ENCODE measurements at places on chromosomes 2 and 18.

- no peaks in the 10 kb centered on the region for H3K36me3 ChIP-seq
- DNase-seq: no peak
- no peaks in the 10 kb centered on the region for H3K27me3 ChIP-seq
- H3K27ac ChIP-seq: no peak overlapping the region
- no peak overlapping the region for H3K4me3 ChIP-seq
- H3K4me1 ChIP-seq: no peaks in the 10 kb centered on the region
Measured at GRCh38 chr2:119251652-119252051, 28.0 kb downstream of the STEAP3 start.

- no peak for DNase-seq
- H3K4me1 ChIP-seq: no peaks in the 10 kb centered on the region
- no peak overlapping the region for H3K4me3 ChIP-seq
- H3K36me3 ChIP-seq: no peaks in the 10 kb centered on the region
- no peaks in the 10 kb centered on the region for H3K27me3 ChIP-seq
- no peak overlapping the region for H3K27ac ChIP-seq
Measured at GRCh38 chr2:150983314-150983897, 278.3 kb downstream of the RBM43 start.

- H3K27ac ChIP-seq: no peak overlapping the region
- no peaks in the 10 kb centered on the region for H3K27me3 ChIP-seq
- H3K4me3 ChIP-seq: no peak overlapping the region
Measured at GRCh38 chr2:190517468-190517867, 17.1 kb downstream of the NEMP2 start.

DNA sequence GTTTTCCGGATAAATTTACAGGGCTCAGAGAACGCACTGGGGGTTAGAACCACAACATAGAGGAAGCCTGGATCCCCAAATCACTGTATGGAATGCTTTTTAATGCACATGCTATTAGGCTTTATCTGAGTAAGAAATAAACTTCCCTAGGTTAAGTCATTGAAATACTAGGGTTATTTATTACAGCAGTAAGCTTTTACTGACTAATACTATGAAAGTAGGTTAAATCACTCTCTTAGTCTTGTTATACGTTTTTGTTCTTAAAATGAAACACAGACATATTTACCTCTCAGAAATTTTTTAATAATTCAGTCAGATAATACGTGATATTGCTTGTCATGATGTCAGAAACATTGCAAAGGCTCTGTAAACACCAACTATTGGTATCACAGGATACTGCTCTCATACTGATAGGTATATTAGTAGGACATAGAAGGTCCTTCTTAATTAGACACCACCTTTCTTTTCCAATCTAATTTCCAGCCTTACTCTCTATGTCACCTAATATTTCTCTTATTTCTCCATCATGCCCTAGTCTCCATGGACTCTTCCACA lies 162.7 kb upstream of the NYAP2 start:
- no peak overlapping the region for H3K4me3 ChIP-seq
- H3K27me3 ChIP-seq: no peaks in the 10 kb centered on the region
- DNase-seq: no peak
- H3K4me1 ChIP-seq: no peaks in the 10 kb centered on the region
- H3K27ac ChIP-seq: no peak overlapping the region
- H3K36me3 ChIP-seq: no peaks in the 10 kb centered on the region

DNA sequence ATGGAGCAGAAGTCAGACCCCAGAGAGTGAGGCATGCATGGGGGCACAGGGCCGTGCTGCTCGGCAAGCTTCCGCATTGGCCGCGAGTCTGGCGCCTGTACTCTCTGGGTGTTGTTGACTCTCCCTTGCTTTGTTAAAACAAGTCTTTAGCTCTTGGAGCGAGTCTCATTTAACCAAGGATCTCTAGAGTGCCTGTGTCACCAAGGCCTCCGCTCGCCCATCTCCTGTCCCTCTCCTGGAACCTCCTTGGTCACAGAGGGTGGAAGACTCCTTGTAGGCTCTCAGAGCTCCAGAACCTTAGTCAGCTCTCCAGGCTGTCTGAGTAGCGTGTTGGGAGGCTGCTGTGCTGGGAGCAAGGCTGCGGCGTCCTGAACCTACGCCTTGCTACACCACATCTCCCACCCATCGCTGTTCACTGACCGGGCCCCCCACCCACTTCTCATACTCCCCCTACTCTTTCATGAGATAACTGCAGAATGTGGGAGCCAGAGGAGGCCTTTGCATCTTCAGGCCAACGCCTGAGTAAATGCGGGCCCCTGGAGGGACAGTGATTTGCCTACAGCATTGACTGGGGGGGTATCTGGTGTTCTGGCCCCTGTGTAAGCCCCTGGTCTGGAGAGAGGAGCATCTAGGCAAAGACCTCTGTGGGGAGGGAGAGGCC lies 66.1 kb downstream of the CIB4 start:
- no peaks in the 10 kb centered on the region for H3K36me3 ChIP-seq
- no peaks in the 10 kb centered on the region for H3K4me1 ChIP-seq
- no peak overlapping the region for H3K27ac ChIP-seq
- H3K27me3 ChIP-seq: no peaks in the 10 kb centered on the region

DNA sequence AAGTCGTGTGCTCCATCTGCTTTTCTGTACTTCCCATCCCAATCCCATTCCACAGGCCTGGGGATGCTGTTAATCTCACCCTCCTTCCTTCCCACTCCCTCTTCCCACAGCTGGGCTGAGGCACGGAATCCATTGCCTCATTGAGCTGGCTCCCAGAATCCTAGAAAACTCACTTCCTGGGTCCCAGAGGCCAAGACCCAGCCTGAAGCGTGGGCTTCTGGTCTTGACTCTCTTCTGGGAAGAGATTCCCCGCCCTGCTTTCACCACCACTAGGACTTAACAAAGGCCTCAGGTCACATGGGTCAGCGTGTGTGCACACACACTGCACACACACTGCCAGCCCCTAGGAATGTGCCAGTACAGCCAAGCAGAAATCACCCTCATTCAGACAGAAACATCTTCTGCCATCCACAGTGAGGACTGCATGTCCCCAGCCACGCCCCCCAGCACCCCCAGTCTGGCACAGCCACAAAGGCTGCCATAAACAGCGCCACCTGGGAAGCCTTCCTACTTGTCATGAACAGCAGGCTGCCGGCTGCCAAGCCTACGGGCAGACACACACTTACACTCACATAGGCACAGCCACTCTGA lies 165.8 kb downstream of the TNS1 start:
- H3K27ac ChIP-seq: no peak overlapping the region
- H3K36me3 ChIP-seq: no peaks in the 10 kb centered on the region
- no peak for DNase-seq
- H3K27me3 ChIP-seq: no peaks in the 10 kb centered on the region
- no peak overlapping the region for H3K4me3 ChIP-seq

DNA sequence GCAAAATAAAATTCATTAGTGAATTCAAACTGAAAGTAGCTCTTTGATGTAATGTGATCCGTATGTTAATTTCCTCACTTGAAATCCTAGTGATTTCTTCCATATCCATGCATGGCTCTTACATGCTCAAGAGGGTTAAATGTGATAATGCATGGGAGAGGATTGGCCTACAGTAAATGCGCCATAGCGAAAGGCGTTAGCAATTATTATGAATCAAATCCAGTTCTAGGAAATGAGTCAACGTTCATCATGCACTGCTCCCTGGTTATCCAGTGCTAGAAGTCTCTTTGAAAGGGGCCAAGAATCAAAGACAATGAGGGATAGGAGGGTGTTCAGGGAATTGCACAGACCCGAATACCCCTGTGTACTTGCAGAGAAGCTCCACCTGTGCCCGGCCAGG lies 101.4 kb upstream of the RASGRP3 start:
- DNase-seq: no peak

- no peak overlapping the region for H3K4me3 ChIP-seq
- DNase-seq: no peak
- H3K36me3 ChIP-seq: no peaks in the 10 kb centered on the region
- no peaks in the 10 kb centered on the region for H3K4me1 ChIP-seq
- H3K27ac ChIP-seq: no peak overlapping the region
- no peaks in the 10 kb centered on the region for H3K27me3 ChIP-seq
Measured at GRCh38 chr2:15243762-15244161, 317.4 kb downstream of the NBAS start.

- H3K27me3 ChIP-seq: no peaks in the 10 kb centered on the region
- no peaks in the 10 kb centered on the region for H3K4me1 ChIP-seq
- DNase-seq: no peak
Measured at GRCh38 chr18:78735131-78736014, 244.2 kb upstream of the SALL3 start.

DNA sequence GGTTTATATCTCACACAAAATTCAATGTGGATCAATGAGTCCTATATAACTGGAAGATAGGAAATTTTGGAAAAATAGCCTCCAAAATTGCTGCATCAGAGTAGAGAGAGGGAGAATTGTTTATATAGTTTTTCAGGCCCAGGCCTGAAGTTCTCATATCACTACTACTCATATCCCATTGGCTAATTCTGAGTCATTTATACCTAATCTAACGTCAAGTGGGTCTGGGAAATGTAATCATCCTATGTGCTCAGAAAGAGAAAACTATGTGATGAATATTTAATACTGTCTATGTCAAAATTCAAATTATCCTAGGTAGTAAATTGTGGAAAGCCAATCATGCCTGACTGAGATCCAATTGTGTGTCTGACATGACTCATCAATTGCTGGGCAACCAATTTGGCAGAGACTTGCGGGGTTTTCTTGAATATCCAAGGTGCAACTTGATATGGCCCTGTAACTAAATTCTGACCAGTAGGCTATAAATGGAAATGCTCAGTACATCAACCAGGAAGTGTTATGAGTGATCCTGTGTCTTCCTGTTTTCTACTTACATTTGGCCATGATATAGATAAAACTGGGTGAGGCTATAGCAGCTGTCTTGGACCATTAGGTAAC lies 744.4 kb downstream of the KCNJ3 start:
- no peaks in the 10 kb centered on the region for H3K27me3 ChIP-seq
- no peaks in the 10 kb centered on the region for H3K36me3 ChIP-seq
- no peak for DNase-seq
- no peak overlapping the region for H3K4me3 ChIP-seq

GRCh38 chr2:7292154-7292691 lies 375.0 kb downstream of the RNF144A start:
- DNase-seq: no peak
- H3K27ac ChIP-seq: no peak overlapping the region
- H3K4me1 ChIP-seq: no peaks in the 10 kb centered on the region
- H3K27me3 ChIP-seq: no peaks in the 10 kb centered on the region
- no peaks in the 10 kb centered on the region for H3K36me3 ChIP-seq

DNA sequence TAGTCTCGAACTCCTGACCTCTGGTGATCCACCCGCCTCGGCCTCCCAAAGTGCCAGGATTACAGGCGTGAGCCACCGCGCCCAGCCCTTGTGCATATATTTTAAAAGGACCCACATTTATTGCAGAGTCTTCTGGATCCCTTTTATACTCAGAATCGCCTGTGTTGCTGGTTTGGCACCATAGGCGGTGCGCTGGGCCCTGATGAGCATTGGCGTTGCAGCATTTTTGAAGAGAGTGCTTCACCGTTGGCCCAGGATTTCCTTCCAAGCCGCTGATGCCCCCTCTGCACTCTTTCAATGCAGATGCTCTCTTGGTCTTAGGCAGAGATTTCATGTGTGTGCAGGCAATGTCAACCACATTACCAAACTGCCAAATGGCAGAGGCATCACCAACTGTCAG lies 13.5 kb upstream of the TFCP2L1 start:
- no peaks in the 10 kb centered on the region for H3K36me3 ChIP-seq
- H3K4me3 ChIP-seq: no peak overlapping the region
- H3K4me1 ChIP-seq: peaks cover 3% of the 10 kb centered on the region

DNA sequence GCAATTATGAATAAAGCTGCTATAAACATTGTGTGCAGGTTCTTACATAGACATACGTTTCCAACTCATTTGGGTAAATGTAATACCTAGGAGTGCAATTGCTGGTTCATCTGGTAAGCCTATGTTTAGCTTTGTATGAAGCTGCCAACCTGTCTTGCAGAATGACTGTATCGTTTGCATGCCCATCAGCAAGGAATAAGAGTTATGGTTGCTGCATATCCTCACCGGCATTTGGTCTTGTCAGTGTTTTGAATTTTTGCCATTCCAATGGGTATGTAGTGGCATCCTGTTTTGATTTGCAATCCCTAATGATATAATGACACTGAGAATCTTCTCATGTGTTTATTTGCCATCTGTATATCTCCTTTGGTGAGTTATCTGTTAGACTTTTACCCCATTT lies 20.7 kb downstream of the CCDC150 start:
- H3K36me3 ChIP-seq: no peaks in the 10 kb centered on the region
- no peaks in the 10 kb centered on the region for H3K4me1 ChIP-seq
- H3K4me3 ChIP-seq: no peak overlapping the region
- H3K27ac ChIP-seq: no peak overlapping the region
- no peak for DNase-seq

DNA sequence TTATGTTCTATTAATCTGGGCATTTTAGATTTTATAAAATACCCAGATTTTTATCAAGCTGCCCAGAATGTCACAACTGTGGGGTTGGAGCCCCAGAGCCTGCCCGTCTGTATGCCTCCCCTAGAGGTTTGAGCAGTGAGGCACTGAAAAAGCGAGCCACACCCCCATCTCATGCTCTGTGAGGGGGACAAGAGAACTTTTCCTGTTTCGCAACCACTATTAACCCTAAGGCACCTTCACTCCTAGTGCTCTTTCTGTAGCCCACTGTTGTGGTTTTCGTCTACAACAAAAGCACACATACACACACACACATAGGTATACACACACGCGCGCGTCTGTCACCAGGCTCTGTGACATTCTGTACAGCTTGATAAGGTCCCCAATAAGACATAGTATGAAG lies 38.0 kb downstream of the DCDC2C start:
- no peak overlapping the region for H3K4me3 ChIP-seq
- no peaks in the 10 kb centered on the region for H3K4me1 ChIP-seq
- no peak for DNase-seq

GRCh38 chr2:42743659-42743990 lies 20.3 kb downstream of the OXER1 start:
- no peak overlapping the region for H3K27ac ChIP-seq
- no peaks in the 10 kb centered on the region for H3K36me3 ChIP-seq
- no peaks in the 10 kb centered on the region for H3K4me1 ChIP-seq

GRCh38 chr2:60899230-60899891 lies 18.0 kb downstream of the REL start:
- H3K27ac ChIP-seq: no peak overlapping the region
- H3K27me3 ChIP-seq: no peaks in the 10 kb centered on the region
- H3K4me3 ChIP-seq: no peak overlapping the region
- no peak for DNase-seq
- peaks cover 28% of the 10 kb centered on the region for H3K36me3 ChIP-seq

GRCh38 chr18:3619222-3619621 lies 169.2 kb downstream of the TGIF1 start:
- H3K36me3 ChIP-seq: no peaks in the 10 kb centered on the region
- no peak overlapping the region for H3K27ac ChIP-seq

GRCh38 chr2:152431370-152432098 lies 96.6 kb downstream of the FMNL2 start:
- no peak overlapping the region for H3K4me3 ChIP-seq
- H3K27ac ChIP-seq: no peak overlapping the region
- H3K36me3 ChIP-seq: no peaks in the 10 kb centered on the region
- peaks cover 3% of the 10 kb centered on the region for H3K4me1 ChIP-seq

- no peak for DNase-seq
- no peak overlapping the region for H3K27ac ChIP-seq
- H3K27me3 ChIP-seq: no peaks in the 10 kb centered on the region
- H3K4me3 ChIP-seq: no peak overlapping the region
Measured at GRCh38 chr2:151198645-151199044, 63.0 kb downstream of the RBM43 start.

Data from pancreas (tissue), 10 donors.